ENCODE measurements at places on chromosomes 6 and 20. TPM values are rescaled to one million over a fixed set of nuclear protein-coding genes. Genes with fewer than 3 reads are reported as not detected.

DNA sequence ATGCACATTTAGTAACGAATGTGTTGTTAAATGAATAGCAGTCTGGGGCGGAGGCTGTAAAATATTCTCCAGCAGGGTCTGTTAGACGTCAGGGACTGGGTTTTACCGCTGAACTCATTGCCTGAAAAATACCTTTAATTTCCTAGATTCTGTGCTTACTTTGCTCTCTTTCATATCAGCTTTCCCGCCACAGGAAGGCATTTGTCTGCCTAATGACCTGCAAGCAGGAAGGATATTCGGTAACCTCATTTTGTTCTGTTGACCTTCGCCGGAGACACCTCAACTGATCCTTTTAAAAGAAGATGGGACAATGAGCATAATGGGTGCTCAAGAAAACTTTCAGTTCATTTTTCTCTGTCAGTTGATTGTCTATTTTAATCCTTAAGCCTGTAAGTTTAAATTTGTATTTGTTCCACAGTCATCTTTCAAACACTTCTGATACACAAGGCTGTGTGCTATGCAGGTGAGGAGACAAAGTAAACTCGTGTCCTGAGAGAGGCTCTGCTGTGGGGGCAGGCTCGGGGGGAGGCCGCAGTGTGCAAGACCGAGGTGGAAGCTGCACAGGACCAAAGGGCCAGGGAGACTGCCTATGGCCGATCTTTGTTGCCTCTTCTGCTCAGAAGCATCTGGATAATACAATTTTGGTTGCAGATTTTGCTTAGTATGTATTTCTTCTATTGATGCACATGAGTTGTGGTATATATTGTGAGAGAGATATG lies 27.4 kb upstream of the SIM1 start:
- DNase-seq, result no peak

- DNase-seq, result peak; percentile 56
Measured at GRCh38 chr6:167479901-167480648, 155.2 kb downstream of the TTLL2 start.

- DNase-seq, result no peak
Measured at GRCh38 chr6:49336514-49337131, 126.4 kb downstream of the MMUT start.

- DNase-seq, result no peak
Measured at GRCh38 chr20:24866008-24866407, 83.1 kb upstream of the CST7 start.

- DNase-seq, result no peak
Measured at GRCh38 chr6:30750379-30750668, 6.0 kb upstream of the IER3 start.

GRCh38 chr6:3323696-3324261 lies 65.0 kb downstream of the PSMG4 start:
- DNase-seq, result no peak

DNA sequence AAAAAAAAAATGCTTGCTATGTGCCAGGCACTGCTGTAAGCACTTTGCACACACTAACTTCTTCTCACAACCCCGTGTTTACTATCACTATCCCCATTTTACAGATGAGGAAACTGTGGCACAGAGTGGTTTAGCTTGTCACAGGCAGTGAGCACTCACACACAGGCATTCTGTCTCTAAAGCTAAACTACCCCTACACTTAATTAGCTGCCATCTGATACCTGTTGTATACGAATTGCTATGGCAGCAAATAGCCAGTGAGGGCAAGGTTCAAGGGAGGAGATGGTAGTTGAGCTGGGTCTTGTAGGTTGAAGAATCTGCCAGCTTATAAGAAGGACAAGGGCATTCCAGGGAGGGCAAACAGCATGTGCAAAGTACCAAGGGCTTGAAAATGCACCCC lies 5.2 kb downstream of the TNNC2 start:
- DNase-seq, result no peak

GRCh38 chr20:38165089-38165965 lies at the start of gene TGM2:
Gene TGM2, minus strand, starts transcription at chr20:38165270. Its CDS starts 72 bp downstream, at chr20:38165198.
- no peak for DNase-seq

The SNX9 gene
- 30.9 TPM for polyA plus RNA-seq

The TMEM151B gene
- 0.19 TPM for polyA plus RNA-seq

The VWA7 gene
- polyA plus RNA-seq, result not detected

The ASF1A gene
- 19.6 TPM for polyA plus RNA-seq

The SLC2A4RG gene
- 127 TPM for polyA plus RNA-seq

The HDAC2 gene
- polyA plus RNA-seq, result 160 TPM

The OTOR gene
- polyA plus RNA-seq, result 0.12 TPM
